Neural crest cell (in vitro differentiated cells): ENCODE measurements at places on chromosomes 13 and 19. TPM values are rescaled to one million over a fixed set of nuclear protein-coding genes. Genes with fewer than 3 reads are reported as not detected.

Gene CRTC1
- total RNA-seq, result 24.1 and 25.2 TPM in 2 replicates

Gene COMMD6
- total RNA-seq, result 125 and 128 TPM in 2 replicates

Gene MBD3L3
- total RNA-seq, result not detected in 2 replicates

Gene FUT6
- total RNA-seq, result not detected in 2 replicates

Gene C1QTNF9
- not detected in 2 replicates for total RNA-seq

Gene RFPL4AL1
- total RNA-seq, result not detected in 2 replicates

Gene FGF22
- total RNA-seq, result 0.51 and 0.84 TPM in 2 replicates

Gene ZNF486
- 14.3 and 15.4 TPM in 2 replicates for total RNA-seq

Gene TINCR
- 0.37 and 0.55 TPM in 2 replicates for total RNA-seq

Gene CERS1
- 27.7 and 29.8 TPM in 2 replicates for total RNA-seq

Gene BEST2
- not detected in 2 replicates for total RNA-seq

Gene ZNF90
- 27.3 and 27.4 TPM in 2 replicates for total RNA-seq

Gene RNF113B
- total RNA-seq, result not detected in 2 replicates

Gene PINLYP
- total RNA-seq, result 9.5 and 11.7 TPM in 2 replicates
